ENCODE measurements at places on chromosomes 1 and 21.

DNA sequence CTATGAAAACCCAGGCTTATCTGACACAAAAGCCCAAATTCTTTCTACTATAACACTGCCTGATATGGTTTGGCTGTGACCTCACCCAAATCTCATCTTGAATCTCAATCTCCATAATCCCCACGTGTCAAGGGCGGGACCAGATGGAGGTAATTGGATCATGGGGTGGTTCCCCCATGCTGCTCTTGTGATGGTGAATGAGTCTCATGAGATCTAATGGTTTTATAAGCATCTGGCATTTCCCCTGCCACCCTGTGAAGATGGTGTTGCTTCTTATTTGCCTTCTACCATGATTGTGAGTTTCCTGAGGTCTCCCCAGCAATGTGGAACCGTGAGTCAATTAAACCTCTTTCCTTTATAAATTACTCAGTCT is 123.3 kb upstream of the USP24 start:
- DNase-seq, result no peak

DNA sequence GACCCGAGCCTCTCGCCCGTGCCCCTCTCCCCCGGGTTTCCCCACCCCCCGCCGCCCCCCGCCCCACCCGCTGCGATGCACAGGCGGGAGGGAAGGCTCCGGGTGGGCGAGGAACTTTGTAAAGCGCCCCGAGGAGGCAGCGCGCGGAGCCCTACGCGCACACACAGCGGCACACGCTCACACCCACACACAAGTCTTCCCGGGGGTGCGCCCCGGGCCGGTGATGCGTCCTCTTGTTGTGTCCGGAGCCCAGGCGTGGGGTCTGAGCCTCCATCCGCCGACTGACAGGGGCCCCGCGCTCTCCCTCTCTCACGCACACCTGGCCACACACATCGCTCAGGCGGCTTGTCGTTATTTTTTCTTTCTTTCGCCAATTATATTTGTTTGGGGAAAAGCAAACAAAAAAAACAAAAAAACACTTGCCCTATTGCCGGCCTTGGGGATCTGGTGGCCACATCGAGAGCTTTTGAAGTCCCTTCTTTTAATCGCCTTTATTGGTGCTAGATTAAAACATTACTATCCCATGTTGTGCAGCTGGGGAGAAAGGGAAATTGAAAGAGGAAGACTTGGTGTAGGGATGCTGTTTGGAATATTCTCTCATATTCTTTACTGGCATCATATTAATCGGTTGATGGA is 770 bp downstream of the NTNG1 start:
- peak; percentile 63 for DNase-seq

- DNase-seq, result no peak
Measured at GRCh38 chr1:172002725-172003345, 161.5 kb downstream of the DNM3 start.

DNA sequence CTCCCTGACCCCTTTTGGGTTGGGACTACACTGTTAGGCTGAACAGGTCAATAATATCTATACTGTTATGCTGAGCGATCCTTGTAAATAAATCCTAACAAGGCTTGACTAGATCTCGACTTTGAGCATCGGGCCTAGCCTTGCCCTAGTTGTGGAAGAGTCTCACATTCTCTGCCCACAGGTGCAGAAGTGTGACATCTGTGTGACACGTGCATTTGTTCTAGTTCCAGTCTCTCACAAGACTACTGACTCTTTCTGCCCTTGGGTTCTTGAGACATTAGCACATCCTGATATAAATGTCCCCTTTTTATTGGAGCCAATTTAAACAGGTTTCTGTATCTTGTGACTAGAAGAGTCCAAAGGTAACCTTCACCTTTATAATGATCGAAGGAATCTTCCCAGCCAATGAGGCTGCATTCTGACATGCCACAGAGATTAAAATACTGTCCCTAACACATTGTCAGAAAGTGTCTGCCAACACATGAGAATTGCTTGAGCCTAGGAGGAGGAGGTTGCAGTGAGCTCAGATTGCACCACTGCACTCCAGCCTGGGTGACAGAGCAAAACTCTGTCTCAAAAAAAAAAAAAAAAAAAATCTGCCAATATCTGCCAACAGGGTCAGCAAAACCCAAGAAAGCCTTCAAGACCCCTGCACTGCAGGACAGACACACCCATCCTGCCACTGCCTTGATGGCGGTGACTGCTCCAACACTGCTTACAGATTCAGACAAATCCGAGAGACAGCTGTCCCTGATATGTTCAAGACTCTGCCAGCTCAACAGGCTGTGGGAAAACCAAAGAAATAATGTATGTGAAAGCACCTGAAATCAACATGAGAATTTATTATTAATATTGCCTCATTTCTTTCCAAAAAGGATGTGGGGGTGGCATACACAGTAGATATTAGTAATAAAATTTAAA is 56.5 kb upstream of the PSEN2 start:
- DNase-seq, result no peak

DNA sequence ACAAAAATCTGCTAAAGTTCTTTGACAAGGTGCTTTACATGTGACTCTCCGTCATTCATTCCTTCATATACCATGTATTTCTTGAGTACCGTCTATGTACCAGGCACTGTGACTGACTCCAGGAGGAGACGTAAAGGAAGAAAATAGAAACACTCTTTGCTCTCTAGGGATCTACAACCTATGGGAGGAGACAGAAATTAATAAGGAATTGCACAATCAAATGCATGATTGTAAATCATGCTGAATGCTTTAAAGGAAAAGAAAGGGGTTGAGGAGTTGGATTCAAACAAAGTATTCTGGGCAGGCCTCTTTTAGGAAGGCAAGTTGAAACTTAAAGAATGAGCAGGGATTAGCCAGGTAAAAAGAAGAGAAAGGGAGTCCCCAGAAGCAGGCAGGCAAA is 239.1 kb upstream of the FGGY start:
- no peak for DNase-seq

GRCh38 chr1:114145504-114146151 is 8.0 kb downstream of the SYT6 start:
- DNase-seq, result no peak

- DNase-seq, result no peak
Measured at GRCh38 chr1:233037843-233038242, 87.4 kb downstream of the NTPCR start.

DNA sequence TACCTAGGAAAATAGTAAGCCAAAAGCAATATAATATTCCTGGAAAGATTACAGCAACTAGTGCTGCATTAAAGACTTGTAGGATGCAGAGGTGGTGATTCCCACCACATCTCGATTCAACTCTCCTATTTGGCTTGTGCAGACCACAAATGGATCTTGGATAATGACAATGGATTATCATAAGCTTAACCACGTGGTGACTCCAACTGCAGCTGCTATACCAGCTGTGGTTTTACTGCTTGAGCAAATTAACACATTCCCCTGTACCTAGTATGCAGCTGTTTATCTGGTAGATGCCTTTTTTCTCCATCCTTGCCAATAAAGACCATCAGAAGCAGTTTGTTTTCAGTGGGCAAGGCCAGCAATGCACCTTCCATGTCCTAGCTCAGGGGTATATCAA is 542.7 kb upstream of the ADGRL4 start:
- no peak for DNase-seq

GRCh38 chr1:61253912-61254633 is 171.7 kb downstream of the NFIA start:
- no peak for DNase-seq

- no peak for DNase-seq
Measured at GRCh38 chr1:92511541-92511940, 24.8 kb upstream of the GFI1 start.

- no peak for DNase-seq
Measured at GRCh38 chr1:169047074-169047473, 59.4 kb upstream of the ATP1B1 start.

DNA sequence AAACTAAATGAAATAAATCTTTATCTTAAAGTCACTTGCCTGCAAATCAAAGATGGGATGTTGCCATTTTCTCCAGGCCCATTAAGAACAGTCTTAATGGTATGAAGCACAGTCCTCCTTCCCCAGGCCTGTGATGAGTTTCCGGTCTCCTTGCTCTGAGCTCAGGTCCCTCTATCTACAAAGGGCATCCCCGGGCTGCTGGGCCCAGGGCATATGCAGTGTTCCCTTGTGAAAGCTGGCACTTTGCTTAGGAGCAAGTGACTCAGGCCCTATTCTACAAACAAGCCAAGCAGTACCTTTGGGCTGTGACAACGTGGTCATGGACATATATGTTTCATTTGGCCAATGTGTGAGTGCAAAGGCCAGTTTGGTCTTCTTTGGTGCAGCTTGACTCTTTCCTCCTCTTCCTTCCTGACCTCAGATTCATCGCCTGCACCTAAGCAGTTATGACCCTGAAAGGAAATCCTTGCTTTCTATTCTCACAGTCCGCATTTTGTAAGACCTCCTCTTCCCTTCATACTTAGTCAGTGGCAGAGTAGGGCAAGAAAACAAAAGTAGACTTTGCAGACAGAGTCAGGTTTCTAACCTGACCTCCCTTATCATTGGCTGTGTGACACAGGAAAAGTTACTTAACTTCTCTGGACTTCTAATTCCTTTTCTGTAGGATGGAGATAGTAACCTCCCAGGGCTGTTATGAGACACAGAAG is 109.5 kb downstream of the ERG start:
- no peak for DNase-seq

GRCh38 chr1:108569097-108569728 is 9.3 kb downstream of the EEIG2 start:
- no peak for DNase-seq

DNA sequence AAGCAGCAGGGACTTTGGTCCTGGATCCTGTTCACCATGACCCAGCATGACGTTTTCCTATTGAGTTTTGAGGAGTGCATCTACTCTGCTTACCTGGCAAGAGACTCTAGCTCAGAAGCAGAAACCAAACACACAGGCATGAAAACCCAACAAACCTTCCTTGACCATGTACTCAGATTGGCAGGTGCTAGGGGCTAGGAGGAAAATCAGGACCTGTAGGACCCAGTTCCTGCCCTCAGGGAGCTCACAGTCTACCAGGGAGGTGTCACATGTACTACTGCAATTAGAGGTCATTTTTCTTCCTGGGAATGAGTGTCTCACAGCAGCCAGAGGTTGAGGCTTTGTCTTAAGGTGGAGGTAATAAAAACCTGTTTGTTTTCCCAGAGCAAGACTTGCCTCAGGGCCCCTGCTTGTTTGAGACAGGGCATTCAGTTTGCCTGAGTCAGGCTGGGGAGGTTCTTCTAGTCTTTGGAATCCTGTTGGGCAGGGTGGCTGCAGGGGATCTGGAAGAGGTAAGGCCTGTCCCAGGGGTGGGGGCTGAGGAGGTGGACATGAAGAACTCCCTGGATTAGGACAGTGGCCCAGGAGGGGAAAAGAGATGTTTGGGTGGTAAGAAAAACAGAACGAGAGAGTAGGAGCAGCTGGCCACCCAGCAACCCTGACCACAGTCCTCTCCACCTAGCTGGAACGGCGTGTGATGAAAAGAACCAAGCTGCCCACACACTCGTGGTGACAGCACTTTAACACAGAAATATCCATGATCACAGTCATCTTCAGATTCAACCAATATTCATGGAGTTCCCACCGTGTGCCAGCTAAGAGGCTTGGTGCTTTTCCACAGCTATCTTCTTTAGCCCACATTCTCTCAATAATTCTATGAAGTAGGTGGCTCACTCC is 30.8 kb downstream of the IER5 start:
- no peak for DNase-seq

DNA sequence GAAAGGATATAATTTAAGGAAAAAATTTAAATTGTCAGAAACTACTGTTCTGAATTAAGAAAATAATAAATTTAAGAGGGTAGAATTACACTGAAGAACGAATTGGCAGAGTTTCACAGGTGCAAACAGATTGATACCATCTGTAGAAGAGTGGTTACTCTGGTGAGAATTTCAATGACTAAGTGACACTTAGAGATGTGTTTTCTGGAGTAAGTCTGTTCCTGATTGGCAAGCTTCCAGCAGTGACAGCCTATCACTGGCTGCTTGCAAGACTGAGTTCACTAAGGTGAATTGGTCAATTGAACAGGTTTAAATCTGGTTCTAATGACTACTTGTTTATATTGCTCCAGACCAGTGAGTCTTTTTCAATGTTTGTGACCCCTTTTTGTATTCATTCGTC is 838.2 kb upstream of the RGS18 start:
- DNase-seq, result no peak

GRCh38 chr1:106980121-106980520 is 76.4 kb upstream of the PRMT6 start:
- no peak for DNase-seq

- DNase-seq, result no peak
Measured at GRCh38 chr1:231121533-231121932, 40.3 kb upstream of the TRIM67 start.

- no peak for DNase-seq
Measured at GRCh38 chr1:61708953-61709907, 15.7 kb downstream of the TM2D1 start.

GRCh38 chr1:28815533-28816185 is 3.7 kb downstream of the OPRD1 start:
- DNase-seq, result no peak

DNA sequence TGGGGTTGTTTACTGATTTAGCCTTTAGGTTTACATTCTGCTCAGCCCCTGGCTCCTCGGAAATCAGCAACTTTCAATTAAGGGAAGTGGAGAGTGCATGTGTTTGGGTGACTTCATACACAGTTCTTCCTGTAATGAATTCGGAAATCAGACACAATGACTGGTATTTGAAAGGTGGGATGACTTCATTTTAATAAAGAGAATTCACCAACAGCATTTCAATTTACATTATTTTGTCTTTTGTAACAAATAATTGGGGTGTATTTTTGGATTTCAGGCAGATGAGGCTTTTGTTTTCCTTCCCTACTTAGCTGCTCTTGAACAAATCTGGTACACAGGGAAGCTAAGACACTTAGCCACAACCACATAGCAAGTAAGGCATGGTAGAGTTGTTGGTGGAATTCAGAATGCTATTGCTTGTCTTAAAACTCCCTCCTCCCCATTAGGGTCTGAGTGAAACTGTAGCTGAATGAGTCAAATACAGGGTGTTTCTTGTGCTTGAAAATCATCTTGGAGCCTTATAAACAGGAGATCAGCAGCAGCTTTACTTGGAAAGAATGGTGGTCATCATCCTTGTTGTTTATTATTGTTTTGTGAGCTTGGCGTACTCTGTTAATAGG is 917 bp downstream of the STX12 start:
- DNase-seq, result no peak

DNA sequence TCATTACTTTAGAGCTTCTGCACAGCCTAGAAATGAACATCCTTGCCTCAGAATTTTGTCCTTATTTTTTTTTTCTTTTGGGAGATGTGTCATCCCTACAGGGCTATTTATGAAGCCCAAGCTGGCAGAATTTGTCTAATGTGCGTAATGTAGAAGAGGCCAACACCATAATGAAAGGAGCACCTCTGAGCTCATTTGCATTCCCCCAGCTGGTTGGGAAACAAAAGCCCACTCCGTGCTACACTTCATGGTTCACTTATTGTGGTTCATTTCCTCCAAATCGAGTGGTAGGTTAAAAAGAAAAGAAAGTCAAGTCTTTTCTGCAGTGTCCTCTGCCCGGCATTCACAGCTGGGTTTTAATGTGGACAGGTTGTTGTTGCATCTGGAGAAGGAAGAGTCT is 73.5 kb downstream of the KAZN start:
- no peak for DNase-seq

GRCh38 chr1:66876664-66877063 is 48.0 kb downstream of the DNAI4 start:
- DNase-seq, result no peak
